Ureter (tissue), 1 donor: ENCODE measurements at places on chromosomes 16 and 17.

- no peak for DNase-seq
Observed at GRCh38 chr16:1167276-1168107, 14.6 kb downstream of the CACNA1H start.

GRCh38 chr17:51185763-51186332, 19.6 kb downstream of the NME2 start:
- DNase-seq: no peak

- DNase-seq: no peak
Observed at GRCh38 chr17:15413101-15413771, 54.2 kb downstream of the CDRT4 start.

GRCh38 chr16:66381585-66382170, 15.2 kb downstream of the CDH5 start:
- no peak for DNase-seq

GRCh38 chr17:55228683-55229192, 36.0 kb upstream of the HLF start:
- no peak for DNase-seq

DNA sequence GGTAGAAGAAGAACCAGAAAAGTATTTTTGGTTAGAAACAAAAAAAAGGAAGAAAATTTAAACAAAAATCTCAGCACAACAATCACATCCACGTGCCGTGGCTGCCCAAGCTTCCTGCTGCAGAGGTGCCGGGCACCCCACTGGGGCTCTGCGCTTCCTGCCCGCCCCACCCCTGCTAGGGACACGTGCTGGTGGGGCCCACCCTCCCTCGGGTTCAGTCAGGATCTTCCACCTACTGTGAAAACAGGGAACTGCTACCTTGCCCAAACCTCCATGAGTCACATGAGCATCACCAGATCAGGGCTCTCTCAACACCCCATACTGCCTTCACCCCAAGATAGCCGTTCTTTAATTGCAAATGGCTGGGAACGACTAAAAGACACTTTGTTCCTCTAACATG, 24.4 kb upstream of the CYTH1 start:
- no peak for DNase-seq

GRCh38 chr16:72876221-72876620, 171.7 kb downstream of the ZFHX3 start:
- peak; percentile 63 for DNase-seq

GRCh38 chr17:73874008-73874720, 229.9 kb upstream of the SDK2 start:
- DNase-seq: no peak

- DNase-seq: no peak
Observed at GRCh38 chr17:66171692-66172091, 20.2 kb downstream of the CEP112 start.

DNA sequence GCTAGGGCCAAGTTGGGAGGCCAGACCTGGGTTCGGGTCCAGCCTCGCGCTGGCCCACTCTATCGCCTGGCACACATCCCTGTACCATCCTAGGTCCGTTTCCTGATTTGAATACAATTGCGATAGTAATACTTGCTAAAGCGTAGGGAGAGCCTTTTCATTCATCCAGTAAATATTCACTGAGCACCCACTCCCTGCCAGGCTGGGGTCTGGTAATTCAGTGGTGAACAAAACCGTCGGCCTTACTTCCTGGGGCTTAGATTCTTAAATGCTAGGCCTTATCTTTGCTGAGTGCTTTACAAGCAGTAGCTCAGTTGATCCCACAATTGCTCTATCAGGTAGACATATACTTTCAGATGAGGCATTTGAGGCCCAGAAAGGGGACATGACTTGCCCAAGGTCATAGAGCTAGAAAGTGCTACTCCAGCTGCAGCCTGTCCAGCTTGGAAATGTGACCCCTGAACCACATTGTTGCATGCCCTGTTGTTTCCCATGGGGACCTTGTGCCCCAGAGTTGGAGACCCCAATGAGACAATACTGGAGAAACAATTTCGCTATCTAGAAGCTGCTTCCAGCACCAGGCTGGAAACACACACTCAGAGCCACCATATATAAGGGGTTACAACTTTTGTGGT, 691 bp downstream of the USB1 start:
- no peak for DNase-seq

DNA sequence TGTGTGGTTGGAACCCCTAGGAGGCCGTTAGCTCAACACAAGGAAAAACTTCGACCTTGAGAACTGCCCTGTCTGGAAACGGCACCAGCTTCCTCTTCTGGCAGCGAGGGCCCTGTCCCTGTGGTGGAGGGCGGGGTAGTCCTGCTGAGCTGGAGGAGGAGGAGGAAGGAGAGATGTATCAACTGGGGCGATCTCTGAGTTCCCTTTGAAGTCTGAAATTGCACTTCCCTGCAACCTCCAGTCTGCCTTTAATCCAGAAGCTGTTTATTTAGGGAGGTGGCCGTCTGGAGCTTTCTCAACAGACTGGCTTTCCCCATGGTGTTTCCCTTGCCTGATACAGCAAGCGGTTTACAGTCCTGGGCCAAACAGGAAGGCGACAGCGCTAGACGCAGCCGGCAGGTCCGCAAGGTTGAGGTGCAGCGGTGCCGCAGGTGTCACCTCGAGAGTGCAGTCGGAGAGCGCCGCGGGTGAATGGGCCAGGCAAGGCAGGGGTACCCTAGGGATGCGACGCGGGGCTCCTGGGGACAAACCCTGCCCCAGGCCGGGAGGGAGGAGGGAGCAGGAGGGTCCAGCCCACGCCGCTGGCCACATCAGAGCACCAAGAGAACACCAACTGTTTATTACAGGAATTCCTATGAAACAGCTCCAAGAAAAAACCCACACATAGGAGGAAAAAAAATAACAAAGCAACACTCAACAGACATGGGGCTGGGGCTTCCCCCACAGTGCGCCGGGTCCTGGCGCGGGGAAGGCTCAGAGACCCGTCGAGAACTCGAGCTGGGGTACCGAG, 11.4 kb upstream of the MRPS23 start:
- DNase-seq: peak; percentile 80

GRCh38 chr17:6789146-6789545, 13.1 kb downstream of the FBXO39 start:
- no peak for DNase-seq

- no peak for DNase-seq
Observed at GRCh38 chr17:59764292-59764741, 56.9 kb downstream of the VMP1 start.

DNA sequence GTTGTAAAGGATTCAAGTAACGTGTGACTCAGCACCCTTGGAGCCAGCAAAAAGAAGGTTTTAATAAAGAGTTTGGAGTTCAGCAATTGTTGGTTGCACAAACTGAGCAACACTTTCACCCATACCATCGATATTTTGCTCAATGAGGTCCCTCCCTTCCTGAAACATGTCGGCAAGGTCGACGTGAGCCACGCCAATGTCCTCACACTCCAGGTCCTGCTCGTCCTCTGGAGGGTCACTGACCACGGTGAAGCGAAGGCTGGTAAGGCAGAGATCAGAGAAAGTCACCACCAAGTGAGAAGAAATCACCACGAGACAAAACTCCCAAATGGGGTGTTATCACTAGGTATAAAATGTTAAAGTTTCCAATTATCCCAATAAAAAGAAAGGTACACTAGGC, 98.3 kb downstream of the RPGRIP1L start:
- no peak for DNase-seq

DNA sequence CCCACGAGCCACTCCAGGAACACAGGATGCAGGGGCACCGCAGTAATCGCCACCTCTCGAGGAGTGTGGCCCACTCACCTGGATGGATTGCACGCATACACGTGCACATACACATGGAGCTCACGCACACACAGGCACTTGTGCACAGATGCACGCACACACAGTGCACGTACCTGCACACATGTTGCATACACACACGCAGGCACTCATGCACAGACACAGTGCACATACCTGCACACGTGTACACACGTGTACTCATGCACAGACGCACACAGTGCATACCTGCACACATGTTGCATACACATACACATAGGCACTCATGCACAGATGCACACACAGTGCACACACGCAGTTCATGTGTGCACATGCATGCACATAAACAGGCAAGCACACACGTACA, 11.6 kb upstream of the WDR45B start:
- no peak for DNase-seq

DNA sequence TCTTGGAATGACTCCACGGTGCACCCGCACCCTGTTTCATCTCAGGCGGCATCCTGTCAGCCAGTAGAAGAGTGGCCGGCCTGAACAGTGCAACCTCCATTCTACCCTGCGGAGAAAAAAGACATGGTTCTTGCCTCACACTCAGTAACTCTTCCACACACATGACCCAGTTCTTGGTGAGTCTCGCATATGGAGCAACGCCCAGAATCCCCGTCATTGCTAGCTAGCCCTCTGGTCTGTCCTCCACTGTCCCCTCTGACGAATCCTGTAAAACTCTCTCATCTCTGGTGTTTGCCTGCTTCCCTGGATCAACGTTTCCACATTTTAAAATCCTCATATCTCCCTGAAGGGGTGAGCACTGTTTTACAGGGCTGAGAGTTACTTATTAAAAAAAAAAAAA, 4.2 kb upstream of the RDM1 start:
- DNase-seq: no peak

GRCh38 chr16:2468233-2468724, 2.8 kb upstream of the NTN3 start:
- no peak for DNase-seq

- DNase-seq: no peak
Observed at GRCh38 chr16:66953462-66954096, 7.5 kb upstream of the CES3 start.

DNA sequence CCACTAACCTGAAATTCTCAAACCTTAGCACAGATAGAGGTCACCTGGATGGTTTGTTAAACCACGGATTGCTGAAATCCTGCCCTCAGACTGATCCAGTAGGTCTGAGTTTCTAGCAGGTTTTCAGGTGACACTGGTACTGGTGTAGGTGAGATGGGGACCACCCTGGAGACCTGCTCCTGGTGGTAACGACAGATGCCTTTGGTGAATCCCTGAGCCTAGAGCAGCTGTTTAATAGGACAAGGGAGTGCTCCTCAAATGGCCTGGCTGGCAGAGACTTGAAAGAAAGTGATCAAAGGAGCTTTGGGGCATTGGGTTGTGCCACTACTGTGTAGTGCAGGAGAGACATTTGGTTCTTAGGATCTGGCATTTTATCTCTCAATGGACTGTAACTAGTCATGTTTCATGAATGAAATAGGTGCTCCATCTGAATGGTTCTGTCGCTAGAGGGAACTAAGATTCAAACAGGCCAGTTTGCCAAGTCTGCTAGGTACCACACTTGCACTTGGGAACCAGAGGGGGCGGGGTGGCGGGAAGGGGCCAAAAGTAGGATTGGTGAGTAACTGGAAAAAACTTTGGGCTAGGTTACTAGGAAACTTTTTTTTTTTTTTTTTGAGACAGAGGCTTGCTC, 2.9 kb upstream of the IFI35 start:
- no peak for DNase-seq

GRCh38 chr16:78075800-78076199, 23.7 kb upstream of the WWOX start:
- no peak for DNase-seq

DNA sequence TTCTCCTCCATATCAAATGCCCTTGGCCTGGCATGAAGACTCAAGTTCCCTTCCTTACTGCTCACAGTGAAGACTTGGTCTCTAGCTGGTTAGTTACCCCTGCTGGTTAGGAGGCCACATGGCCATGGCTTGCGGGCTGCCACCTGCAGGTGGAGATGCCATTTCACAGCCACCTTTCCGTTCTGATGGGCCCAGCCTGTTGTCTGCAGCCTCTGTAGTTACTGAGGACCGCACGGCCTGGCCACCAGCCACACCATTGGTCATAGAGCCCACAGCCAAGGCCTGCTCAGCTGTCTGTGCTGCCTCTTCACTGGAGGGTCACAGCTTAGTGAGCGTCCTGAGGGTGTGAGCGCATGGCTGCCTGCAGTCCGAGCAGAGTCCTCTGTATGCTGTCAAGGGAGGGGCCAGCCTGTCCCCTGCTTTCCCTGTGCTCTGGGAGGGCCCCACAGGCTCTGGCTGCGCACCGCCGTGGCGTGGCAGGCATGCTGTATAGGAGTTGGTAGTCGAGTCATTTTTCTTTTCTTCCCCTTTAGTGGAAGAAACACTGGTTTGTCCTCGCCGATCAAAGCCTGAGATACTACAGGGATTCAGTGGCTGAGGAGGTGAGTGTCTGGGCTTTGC, 59.2 kb downstream of the PLD6 start:
- no peak for DNase-seq

GRCh38 chr17:72863526-72864211, 228.8 kb downstream of the SLC39A11 start:
- DNase-seq: no peak

- DNase-seq: no peak
Observed at GRCh38 chr16:70018254-70018653, 67.1 kb downstream of the CLEC18A start.

GRCh38 chr17:80649672-80650330, 105.2 kb downstream of the RPTOR start:
- no peak for DNase-seq

- no peak for DNase-seq
Observed at GRCh38 chr17:46995841-46996571, 17.0 kb upstream of the RPRML start.

DNA sequence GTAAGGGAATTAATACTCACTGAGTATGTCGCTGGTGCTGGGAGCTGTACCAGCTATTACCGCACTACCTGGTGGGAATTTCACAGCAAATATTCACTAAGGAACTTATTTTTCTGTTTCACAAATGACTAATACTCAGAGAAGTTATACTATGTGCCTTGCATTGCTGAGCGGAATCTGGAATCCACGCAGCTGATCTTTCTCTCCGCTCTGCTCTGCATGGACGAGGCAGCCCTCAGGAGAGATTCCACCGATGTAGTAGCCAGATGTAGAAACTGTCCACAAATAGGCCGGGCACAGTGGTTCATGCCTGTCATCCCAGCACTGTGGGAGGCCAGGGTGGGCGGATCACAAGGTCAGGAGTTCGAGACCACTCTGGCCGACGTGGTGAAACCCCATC, 17.1 kb downstream of the NME3 start:
- DNase-seq: no peak

DNA sequence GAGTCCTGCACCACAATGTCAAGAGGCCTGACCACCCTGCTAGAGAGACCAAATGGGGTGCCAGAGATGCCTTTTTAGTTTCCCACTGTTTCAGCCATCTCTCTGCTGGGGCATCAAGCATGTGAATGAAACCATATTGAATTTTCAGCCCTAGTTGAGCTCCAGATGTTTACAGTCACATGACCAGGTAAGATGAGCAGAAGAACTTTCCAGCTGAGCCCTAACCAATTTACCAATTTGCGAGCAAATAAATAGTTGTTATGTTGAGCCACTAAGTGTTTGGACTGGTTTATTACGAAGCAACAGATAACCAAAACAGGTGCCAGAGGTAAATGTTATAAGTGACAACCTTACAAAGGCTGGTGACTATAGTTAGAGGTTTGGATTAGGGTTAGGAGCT, 209.1 kb upstream of the CCL2 start:
- no peak for DNase-seq

GRCh38 chr16:12168074-12169000, 191.8 kb downstream of the SNX29 start:
- no peak for DNase-seq
